ENCODE measurements at places on chromosomes 11 and 22.

DNA sequence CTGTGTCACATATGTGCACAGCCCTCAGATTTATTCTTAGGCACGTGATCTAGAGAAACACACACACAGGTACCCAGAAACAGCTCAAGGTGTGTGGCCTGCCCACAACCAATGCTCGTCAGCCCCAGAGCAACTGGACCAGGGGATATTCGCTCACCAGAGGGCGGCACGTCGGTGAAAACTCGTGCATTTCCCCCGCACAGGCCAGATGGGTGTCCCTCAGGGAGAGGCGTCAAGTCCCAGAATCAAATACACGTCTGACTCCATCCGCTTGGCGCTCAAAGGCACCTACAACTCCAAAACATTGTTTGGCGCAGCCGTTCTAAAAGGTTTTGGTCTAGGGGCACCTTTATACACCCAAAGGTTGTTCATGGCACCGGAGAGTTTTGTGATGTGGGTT is 429.0 kb downstream of the BRD1 start:
- no peak for DNase-seq

- DNase-seq, result no peak
These were observed 20.7 kb downstream of the KRTAP5-5 start for GRCh38 chr11:1650034-1650917.

DNA sequence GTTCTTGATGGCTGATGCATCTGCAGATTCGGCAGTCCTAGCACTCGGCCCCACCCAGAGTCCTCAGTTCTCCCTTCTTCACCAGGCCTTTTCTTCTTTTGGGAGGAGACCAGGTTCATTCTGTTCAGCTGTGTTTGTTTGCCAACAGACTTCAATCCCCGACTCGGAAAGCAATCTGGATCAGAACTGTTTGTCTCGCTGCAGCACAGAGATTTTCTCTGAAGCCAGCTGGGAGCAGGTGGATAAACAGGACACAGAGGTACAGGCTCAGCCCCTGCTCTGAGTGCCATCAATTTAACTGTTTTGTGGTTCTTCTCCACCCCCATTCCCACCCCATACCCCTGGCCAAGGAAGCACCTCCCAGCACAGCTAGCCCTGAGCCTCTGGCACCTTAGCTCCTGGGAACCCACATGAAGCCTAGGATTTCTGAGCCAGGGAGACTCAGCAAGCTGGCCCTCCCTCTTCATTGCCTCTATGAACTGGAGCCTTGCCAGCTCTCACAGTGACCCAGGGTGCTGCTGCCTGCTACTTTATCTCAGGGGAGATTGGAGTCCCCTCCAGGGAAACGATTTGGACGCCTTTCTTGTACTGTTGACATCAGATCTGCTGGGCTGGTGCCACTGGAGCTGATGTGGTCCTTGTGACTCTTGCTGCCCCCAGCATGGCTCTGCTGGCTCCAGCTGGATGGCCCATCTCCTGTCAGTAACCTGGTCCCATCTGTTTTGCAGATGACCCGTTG is 58.2 kb upstream of the HORMAD2 start:
- no peak for DNase-seq

GRCh38 chr11:35488117-35488516 is 37.3 kb downstream of the PAMR1 start:
- no peak for DNase-seq

DNA sequence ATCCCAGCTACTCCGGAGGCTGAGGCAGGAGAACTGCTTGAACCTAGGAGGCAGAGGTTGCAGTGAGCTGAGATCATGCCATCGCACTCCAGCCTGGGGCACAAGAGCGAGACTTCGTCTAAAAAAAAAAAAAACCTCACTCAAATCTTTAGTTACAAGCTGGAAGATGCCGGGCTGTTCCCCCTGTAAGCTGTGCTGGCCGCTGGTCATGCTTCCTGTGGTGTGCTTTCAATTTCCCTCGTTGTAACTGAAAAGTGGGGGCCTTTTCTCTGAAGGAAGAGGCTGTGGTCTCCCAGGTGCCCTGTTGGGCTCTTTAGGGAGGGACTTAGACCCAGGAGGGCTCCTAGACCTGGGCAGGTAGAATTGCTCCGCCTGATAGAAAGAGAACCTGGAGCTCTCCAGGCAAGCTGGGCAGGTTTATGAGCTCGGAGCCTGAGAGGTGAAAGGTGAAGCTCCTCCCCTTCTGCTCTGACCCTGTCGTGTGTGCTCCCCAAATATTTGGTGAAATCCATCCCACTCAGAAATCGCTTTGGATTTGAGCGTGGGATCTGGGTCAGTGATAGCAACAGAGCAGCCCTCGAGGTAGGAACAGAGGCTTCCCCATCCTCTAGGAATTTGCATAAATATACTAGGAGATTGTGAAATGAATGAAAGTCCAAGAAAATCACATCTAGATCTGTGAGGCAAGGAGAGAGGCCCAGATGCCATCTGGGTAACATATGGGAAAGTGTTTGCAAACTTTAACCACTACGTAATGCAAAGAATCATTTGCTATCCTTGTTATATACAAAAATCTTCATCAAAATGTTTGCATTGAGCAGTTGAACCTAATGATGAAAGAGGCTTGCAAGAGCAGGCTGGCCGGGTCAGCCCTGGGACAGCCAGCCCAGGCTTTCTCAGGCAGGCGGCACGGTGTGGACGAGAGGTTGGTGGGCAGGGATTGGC is 154.3 kb downstream of the FBXO7 start:
- DNase-seq, result no peak

DNA sequence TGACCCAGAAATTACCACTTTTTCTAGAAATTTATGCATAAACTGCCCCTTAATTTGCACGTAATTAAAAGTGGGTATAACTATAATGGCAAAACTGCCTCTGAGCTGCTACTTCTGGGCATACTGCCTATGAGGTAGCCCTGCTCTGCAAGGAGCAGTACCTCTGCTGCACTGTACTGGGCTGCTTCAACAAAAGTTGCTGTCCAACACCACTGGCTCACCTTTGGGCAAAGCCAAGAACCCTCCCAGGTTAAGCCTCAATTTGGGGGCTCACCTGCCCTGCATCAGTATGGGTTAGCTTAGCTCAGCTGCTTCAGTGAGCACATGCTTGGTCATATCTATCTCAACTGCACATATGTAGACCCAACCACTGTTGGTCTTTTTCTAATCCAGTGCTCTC is 4.5 kb downstream of the DMC1 start:
- DNase-seq, result no peak

DNA sequence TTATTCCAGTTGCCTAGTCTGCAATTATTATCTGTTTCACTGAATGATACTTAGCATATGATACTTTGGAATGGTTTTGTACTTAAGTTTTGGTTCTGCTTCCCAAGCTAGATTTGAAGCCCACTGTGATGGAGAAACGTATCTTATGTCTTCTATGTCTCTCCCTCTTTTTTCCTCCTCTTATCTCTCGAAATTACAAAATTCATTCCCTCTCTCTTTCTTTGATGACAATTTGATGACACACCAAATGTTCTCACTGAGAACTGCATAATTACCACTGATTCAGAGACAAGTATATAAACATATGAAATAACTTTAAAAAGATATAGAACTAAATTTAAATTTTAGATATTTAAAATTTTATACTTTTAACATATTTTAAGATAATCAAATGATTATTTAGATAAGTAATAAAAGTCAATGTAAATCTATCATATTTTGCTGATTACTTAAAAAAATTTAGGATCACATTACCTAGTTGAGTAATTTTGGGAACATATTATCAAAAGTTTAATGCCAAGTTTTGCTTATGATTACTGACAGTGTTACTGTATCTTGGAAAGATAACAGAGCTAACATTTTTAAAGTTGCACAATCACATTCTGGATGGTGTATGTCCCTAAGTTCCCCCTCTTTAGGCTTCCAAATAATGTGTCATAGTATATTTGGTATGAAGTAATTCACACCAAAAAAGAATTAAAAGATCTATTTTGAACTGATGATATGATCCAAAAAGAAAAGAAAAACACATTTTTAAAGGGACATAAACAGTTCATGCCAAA is 255.3 kb downstream of the SBF2 start:
- DNase-seq, result no peak

GRCh38 chr11:43944761-43945311 is 2.4 kb downstream of the C11orf96 start:
- peak; percentile 40 for DNase-seq

DNA sequence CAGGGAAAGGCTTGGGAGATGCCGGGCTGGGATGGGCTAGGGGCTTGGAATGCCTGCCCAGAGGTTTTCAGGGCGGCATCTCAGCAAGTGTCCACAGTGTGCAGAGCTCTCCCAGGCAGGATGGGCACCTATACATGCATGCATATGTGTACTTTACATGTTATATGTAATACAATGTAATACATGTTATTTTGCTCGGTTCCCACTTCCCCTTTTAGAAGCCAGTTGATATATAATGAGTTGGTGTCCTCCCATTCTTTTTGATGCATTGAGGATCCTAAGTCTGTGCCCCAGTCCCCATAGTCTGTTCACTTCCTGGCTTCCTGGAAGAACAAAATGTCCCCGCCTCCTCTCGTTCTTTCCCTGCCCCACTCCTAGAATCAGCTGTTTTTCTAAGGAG is 20.1 kb upstream of the EIF3D start:
- no peak for DNase-seq

DNA sequence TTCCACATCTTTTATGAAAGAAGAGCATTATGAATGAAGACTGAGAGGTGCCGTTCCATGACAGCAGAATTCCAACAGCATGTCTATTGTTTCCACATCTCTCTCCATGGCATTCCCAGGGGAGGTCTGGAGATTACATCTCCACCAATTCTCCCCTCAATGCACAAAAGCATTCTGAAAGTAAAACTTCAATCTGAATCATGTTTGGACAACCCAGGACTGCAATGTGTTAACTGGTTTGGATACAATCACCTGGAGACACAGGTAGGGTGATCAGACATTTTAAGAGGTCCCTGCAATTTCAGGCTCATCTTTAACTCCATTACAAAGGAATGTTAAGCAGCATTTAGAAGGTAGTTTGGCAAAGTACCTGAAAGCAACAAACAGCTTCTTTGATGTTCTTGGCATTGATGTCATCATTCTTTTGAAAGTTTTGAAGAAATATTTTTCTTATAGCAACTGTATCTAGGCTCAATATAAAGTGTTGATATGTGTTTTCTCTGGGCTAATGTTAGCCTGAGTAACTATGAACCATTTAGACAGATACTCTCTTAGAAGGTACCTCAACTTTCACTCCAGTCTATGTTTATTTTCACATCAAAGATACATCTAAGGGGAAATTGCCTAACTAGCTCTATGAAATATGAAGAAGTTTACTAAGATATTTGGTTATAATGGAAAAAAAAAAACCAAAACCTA is 181.4 kb upstream of the MTMR2 start:
- no peak for DNase-seq

DNA sequence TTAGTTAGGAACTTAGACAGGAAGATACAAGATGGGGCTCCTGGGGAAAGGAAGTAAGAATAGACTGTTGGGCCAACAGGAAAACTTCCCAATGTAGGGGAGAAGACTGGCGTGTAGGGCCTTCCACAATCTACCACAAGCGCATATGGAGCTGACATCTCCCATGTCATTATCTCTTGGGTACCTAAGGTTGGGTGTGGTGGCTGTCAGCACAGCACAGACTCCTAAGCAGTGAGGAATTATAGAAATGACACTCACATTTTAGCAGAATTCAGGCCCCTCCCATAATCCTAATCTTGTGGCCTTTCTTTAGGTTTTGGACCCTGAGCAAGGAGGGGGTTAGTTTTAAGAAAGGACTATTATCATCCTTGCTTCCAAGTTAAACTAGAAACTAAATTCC is 11.6 kb downstream of the TRIM21 start:
- DNase-seq, result no peak

DNA sequence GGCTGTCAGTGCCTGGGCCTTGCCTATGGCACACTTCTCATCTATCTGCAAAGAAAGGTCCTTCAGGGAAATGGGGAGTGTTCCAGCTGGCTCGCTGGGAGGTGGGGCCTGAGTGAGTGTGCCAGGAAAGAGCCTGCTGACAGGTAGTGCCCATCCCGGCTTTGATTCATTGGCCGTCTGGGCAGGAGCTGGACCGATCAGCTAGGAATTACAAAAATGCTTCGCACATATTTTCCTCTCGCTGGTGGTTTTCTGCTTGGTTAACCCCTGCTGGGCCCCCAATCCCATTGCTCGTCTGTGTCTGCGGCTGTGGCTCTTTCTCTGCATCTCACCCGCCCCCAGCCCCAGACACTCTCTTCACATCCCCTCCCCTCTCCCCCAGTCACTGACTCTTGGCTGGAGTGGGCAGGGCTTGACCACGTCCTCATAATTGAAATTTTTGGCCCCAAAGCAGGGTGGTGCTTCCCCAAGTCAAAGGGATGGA is 10.8 kb downstream of the LIF start:
- no peak for DNase-seq

DNA sequence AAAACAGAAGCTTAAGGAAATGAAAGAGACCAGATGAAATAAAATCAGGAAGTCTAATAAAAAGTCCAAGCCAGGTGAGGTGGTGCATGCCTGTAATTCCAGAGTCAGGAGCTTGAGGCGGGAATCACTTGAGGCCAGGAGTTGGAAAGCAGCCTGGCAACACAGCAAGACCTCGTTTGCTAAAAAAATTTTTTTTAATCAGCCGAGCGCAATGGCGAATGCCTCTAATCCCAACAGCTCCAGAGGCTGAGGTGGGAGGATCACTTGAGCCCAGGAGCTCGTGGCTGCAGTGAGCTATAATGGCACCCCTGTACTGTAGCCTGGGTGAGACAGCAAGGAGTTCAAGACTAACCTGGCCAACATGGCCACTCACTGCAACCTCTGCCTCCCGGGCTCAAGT is 8.0 kb downstream of the RAB6A start:
- no peak for DNase-seq

GRCh38 chr22:32307055-32307454 is 50.6 kb upstream of the RFPL3 start:
- DNase-seq, result no peak

GRCh38 chr22:36971341-36972125 is 47.7 kb downstream of the TST start:
- DNase-seq, result no peak

DNA sequence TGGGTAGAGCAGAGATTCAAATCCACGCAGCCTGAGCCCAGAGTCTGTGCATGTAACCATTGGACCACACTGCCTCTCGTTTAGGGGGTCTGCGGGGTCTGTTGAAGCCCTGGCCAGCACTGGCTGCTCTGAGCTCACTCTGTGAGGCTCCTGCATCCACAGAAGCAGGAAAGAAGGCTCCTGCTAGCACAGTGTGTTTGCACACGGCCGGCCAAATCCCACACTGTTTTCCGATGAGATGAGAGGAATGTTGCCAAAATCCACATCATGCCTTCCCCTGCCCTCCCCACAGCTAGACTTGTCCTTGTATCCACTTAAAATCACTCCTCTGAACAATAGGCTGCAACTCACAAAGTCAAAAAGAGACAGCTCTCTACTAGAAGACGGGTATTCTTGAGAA is 10.6 kb upstream of the SLC22A12 start:
- peak; percentile 5 for DNase-seq

Data from globus pallidus (tissue), 1 donor.